Kidney (tissue), 22 donors: ENCODE measurements at places on chromosomes 7 and 10. TPM values are rescaled to one million over a fixed set of nuclear protein-coding genes. Genes with fewer than 3 reads are reported as not detected.

DNA sequence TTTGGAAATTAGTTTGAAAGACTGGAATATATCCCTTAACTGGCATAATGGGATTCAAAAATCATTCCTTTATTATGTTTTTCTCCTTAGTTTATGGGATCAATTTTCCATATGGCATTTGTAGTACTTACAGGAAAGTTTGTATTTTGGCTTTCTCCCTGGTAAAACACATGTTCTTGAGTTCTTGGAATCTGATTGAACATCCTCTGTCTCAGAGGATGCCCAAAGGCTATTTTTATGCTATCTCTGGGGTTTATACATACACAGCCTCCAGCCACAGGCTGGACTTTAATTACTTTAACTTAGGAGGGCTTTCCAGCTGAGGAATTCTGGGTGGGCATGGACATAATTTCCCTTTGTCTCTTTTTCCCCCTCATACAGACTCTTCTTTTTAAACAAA lies 236.4 kb downstream of the HGF start:
- DNase-seq: no peak
- no peaks in the 10 kb centered on the region for H3K27me3 ChIP-seq
- H3K4me1 ChIP-seq: no peaks in the 10 kb centered on the region
- H3K4me3 ChIP-seq: no peak overlapping the region

GRCh38 chr10:123454987-123455386 lies 211.2 kb upstream of the GPR26 start:
- no peaks in the 10 kb centered on the region for H3K4me1 ChIP-seq
- H3K27ac ChIP-seq: no peak overlapping the region
- H3K4me3 ChIP-seq: no peak overlapping the region
- no peak for DNase-seq
- H3K36me3 ChIP-seq: no peaks in the 10 kb centered on the region

RNF148 gene
- polyA plus RNA-seq: 0.41 TPM

DNA sequence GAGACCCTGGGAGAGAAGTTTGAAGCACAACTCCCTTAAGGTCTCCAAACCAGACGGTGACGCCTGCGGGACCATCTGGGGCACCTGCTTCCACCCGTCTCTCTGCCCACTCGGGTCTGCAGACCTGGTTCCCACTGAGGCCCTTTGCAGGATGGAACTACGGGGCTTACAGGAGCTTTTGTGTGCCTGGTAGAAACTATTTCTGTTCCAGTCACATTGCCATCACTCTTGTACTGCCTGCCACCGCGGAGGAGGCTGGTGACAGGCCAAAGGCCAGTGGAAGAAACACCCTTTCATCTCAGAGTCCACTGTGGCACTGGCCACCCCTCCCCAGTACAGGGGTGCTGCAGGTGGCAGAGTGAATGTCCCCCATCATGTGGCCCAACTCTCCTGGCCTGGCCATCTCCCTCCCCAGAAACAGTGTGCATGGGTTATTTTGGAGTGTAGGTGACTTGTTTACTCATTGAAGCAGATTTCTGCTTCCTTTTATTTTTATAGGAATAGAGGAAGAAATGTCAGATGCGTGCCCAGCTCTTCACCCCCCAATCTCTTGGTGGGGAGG lies 10.8 kb downstream of the SERPINE1 start:
- no peaks in the 10 kb centered on the region for H3K36me3 ChIP-seq
- H3K4me1 ChIP-seq: peaks cover 5% of the 10 kb centered on the region
- H3K4me3 ChIP-seq: no peak overlapping the region

HYCC1 gene
- polyA plus RNA-seq: 2.2 TPM

HECW1 gene
- polyA plus RNA-seq: 7.5 TPM

DNA sequence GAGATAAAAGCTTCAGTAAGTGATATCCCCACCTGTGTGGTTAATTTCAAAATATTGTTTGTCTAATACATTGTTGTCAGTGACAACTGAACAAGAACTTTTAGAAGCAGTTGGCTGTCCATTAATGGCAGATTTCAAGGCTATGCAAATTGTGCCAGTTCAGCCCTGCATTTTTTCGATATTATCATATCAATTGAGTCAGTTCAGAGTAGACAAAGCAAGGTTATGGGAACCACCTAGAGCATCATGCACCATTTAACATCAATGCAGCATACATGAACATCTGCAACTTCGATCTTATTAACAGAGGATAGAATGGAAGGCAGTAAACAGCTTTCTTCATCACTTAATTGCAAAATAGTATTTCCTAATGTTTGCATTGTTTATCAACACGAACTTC lies 180.7 kb upstream of the KAT6B start:
- H3K4me1 ChIP-seq: no peaks in the 10 kb centered on the region
- H3K27ac ChIP-seq: no peak overlapping the region
- no peak for DNase-seq
- H3K27me3 ChIP-seq: no peaks in the 10 kb centered on the region

DNA sequence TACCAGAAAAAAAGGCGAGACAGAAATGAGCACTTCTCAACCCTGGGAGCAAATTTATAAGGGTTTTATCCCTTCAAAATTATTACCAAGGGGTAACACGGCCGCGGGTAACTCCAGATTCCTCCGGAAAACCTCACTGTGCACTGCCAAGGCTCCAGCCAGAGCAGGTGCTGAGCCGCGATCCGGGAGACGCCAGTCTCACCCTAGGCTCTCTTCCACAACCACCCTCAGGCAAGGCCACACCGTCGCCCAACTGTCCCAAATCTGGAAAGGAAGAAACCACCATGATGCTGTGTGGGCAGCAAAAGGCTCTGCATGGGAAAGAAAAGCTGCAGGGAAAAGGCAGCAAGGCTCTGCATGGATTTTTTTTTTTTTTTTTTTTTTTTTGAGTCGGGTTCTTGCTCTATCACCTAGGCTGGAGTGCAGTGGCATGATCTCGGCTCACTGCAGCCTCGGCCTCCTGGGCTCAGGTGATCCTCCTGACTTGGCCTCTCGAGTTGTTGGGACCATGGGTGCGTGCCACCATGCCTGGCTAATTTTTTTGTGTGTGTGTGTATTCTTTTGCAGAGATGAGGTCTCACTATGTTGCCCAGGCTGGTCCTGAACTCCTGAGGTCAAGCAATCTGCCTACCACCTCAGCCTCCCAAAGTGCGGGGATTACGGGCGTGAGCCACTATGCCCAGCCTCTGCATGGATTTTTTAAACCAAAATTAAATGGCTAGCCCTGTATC lies 39.0 kb downstream of the MAD1L1 start:
- no peak overlapping the region for H3K4me3 ChIP-seq
- no peaks in the 10 kb centered on the region for H3K36me3 ChIP-seq
- no peaks in the 10 kb centered on the region for H3K27me3 ChIP-seq
- no peak overlapping the region for H3K27ac ChIP-seq
- no peak for DNase-seq

DNA sequence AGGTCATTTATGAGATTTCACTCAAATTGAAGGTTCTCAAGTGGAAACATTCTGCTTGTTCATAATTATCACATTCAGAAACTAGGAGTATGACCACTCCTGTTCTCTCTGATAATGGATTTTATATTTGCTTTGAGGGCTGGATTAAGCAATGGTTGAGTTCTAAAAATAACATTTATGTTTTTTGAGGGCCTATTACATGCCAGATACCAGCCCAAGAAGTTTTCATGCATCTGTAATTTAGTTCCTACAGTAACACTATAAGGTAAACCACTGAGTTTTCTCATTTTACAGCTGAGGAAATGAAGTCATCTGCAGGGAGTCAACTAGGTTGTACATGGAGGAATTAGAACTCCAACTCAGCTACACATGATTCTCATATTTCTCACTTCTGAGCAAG lies 25.5 kb upstream of the NKX2-3 start:
- H3K27me3 ChIP-seq: peaks cover 3% of the 10 kb centered on the region
- DNase-seq: no peak
- H3K4me1 ChIP-seq: no peaks in the 10 kb centered on the region

GNGT1 gene
- not detected for polyA plus RNA-seq

DNA sequence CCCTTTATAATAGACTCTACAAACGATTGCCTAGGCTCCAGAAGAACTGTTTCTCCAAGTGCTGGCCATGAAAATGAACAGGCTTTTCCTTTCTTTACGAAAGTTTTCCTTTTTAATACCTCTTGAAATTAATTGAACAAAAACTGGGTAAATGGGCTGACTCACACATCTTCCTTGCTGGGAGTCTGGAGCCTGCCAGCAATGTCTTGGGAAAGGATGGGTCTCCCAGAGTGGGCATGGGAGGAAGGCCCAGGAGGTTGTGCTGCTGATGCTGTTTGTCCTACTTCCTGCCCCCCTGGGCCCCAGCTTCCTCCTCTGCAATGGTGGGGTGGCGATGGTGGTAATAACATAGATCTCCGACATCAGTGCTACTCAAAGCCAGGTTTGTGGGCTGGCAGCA lies 174.1 kb downstream of the RPS24 start:
- H3K27me3 ChIP-seq: no peaks in the 10 kb centered on the region
- no peak for DNase-seq
- no peak overlapping the region for H3K4me3 ChIP-seq
- H3K4me1 ChIP-seq: no peaks in the 10 kb centered on the region
- no peaks in the 10 kb centered on the region for H3K36me3 ChIP-seq

DNA sequence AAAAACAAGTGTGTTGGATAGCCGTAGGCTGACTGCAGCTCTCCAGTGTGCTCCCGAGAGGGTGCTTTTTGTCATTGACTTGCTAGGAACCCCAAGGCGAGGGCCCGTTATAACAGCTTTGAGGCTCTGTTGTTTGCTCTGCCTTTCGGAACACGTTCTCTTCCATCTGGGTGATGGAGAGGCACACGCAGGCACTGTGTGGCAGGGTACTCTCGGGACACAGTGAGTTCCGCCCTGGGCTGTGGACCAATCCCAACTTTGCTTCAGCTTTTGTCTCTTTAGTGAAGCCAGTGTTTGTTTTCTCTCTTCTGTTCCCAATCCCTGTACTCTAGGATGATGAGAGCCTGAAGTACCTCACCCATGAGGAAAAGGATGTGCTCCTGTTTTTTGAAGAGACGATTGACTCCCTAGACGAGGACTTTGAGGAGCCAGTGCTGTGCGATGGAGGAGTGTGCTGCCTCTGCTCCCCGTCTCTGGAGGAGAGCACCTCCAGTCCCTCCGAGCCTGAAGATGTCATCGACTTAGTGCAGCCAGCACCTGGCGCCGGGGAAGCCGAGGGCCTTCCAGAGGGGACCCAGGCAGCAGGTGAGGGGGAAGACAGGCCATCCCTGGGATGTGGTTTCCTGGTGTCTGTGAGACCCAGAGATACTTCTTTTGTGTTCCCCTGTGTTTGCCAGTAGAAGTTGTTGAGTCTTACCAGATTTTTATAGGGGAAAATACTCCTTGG lies 43.2 kb downstream of the PROSER2 start:
- DNase-seq: no peak
- H3K4me1 ChIP-seq: no peaks in the 10 kb centered on the region
- H3K36me3 ChIP-seq: peaks cover 3% of the 10 kb centered on the region
- H3K4me3 ChIP-seq: no peak overlapping the region

MYOF gene
- polyA plus RNA-seq: 11.5 TPM

STEAP2 gene
- polyA plus RNA-seq: 8.9 TPM

DNA sequence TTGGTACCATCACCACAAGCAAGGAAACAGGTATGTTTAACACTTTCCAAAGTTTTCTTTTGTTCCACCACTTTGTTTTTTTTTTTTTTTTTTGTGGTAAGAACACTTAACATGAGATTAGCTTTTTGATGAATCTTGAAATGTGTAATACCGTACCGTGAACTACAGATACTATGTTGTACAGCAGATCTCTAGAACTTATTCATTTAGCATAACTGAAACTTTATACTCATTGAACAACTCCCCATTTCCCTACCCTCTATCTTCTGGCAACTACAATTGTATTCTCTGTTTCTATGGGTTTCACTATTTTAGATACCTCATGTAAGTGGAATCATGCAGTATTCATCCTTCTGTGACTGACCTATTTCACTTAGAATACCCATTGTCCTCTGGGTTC lies 162.7 kb upstream of the ITGB1 start:
- H3K4me3 ChIP-seq: no peak overlapping the region
- H3K27ac ChIP-seq: no peak overlapping the region
- H3K36me3 ChIP-seq: no peaks in the 10 kb centered on the region
- H3K4me1 ChIP-seq: peaks cover 2% of the 10 kb centered on the region
- DNase-seq: no peak

MAD1L1 gene
- polyA plus RNA-seq: 33.2 TPM

GRCh38 chr7:80671744-80672143 lies 33.3 kb downstream of the CD36 start:
- no peak overlapping the region for H3K27ac ChIP-seq
- no peak overlapping the region for H3K4me3 ChIP-seq
- H3K27me3 ChIP-seq: no peaks in the 10 kb centered on the region
- H3K36me3 ChIP-seq: no peaks in the 10 kb centered on the region
- no peaks in the 10 kb centered on the region for H3K4me1 ChIP-seq

DNA sequence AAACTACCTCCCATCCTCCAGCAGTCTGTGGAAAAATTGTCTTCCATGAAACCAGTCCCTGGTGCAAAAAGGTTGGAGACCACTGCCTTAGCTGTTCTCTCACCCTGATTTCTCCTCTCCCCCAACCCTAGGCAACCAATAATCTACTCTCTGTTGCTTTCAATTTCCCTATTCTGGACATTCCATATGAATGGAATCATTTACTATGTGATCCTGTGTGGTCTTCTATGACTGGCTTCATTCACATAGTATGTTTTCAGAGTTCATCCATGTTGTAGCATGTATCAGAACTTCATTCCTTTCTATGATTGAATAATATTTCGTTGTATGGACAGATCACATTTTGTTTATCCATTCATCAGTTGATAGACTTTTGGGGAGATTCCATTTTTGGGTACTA lies 38.3 kb upstream of the DLG5 start:
- H3K36me3 ChIP-seq: no peaks in the 10 kb centered on the region
- H3K4me1 ChIP-seq: no peaks in the 10 kb centered on the region
- no peak for DNase-seq
- no peak overlapping the region for H3K4me3 ChIP-seq
- no peaks in the 10 kb centered on the region for H3K27me3 ChIP-seq
